Fibroblast of upper back skin (primary cell): ENCODE measurements at places on chromosomes 12 and 14.

DNA sequence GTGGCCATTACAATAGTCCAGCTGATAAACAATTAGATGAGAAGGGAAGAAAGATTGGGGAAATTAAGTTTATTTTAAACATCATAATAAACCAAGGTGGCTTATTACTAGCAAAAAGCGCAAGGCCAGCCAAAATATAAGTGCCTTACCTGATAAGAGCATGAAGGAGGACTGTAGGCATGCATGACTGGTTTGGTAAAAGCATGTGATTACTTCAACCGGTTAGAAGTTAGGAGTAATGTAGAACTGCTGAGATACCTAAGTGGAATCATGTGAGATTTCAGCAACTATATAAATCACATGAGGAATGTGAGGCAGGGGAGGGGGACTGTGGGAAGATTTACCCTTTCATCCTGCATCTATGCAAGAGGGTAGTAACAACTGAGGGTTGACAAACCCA lies 59.7 kb upstream of the CCDC196 start:
- DNase-seq = no peak

DNA sequence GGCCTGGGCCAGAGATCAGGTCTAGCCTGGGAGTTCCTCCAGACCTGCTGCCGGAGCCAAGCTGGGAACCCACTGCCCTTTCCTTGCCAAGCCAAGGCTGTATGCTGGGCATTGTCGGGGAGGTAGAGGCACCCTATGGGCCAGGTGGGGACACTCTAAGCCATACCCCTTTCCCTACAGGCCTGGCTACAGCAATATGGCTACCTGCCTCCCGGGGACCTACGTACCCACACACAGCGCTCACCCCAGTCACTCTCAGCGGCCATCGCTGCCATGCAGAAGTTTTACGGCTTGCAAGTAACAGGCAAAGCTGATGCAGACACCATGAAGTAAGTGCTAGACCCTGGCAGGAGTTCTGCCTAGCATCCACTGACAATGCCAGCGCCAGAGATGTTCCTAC lies 4.9 kb downstream of the MMP14 start:
- DNase-seq = no peak

- DNase-seq = no peak
Observed at GRCh38 chr12:72273851-72274351, 1.7 kb downstream of the TRHDE start.

DNA sequence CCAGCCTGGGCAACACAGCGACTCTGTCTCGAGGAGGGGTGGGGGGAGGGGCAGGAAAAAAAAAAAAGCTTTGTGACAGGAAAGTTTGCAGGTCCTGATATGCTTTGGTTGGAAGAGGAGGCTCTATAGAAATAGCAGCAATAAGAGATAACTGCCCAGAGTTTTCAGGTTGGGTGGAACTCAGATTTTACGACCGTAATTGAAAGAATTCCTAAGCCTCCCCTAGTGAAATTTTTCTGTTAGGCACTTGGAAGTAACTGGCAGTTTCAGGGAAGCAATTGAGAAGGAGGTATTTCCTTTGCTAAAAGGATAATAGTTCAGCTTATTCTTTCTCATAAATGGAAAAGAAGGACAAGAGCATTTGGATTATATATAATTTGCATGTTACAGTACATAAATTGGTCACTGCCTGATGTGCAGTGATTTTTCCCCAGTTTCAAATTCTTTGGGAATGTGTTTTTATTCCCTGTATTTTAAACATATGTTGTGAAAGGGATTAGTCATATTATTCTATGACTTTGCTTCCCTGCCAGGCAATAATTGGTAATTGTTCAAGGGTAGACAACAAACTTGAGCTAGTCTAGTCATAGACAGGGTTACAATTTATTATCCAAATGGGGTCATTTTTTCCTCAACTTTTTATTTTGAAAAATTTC lies 452.8 kb downstream of the AEBP2 start:
- DNase-seq = peak; percentile 70

DNA sequence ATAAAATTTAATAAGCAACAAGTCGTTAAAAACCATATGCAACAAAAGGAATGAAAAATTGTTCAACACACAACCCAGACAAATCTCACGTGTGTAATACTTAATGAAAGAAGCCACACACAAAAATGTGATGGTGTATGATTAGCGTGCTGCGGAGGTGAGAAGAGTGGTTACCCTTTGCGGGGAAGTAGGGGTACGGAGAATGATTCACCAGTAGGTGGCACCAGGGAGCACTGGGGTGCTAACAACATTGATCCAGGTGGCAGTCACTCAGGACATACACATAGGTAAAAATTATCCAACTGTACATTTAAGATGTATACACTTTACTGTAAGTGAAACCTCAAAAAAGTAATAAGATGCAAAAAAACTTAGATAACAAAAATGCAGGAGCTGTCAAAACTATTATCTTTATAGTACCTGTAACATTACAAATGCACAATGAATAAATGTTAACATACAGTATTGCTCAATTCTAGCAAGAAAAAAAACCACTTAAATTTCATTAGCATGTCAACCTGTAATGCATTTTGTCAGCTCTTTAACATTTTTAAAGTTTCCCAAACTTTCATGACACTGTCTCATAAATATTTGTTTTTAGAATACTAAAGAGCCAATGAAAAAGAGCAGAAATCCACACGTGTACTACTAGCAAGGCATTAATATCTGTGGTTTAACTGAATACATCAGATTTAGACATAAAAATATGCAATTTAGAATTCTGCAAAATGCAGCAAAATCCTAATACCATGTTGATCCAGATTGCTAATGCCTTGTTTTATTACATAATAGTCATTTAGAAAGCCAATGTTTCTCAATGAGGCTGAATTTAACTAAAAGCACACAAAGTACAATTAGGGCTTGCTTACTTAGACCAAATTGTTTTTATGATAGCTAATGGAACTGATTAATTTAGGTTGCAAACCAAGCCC lies 46.7 kb downstream of the TMCC3 start:
- no peak for DNase-seq

DNA sequence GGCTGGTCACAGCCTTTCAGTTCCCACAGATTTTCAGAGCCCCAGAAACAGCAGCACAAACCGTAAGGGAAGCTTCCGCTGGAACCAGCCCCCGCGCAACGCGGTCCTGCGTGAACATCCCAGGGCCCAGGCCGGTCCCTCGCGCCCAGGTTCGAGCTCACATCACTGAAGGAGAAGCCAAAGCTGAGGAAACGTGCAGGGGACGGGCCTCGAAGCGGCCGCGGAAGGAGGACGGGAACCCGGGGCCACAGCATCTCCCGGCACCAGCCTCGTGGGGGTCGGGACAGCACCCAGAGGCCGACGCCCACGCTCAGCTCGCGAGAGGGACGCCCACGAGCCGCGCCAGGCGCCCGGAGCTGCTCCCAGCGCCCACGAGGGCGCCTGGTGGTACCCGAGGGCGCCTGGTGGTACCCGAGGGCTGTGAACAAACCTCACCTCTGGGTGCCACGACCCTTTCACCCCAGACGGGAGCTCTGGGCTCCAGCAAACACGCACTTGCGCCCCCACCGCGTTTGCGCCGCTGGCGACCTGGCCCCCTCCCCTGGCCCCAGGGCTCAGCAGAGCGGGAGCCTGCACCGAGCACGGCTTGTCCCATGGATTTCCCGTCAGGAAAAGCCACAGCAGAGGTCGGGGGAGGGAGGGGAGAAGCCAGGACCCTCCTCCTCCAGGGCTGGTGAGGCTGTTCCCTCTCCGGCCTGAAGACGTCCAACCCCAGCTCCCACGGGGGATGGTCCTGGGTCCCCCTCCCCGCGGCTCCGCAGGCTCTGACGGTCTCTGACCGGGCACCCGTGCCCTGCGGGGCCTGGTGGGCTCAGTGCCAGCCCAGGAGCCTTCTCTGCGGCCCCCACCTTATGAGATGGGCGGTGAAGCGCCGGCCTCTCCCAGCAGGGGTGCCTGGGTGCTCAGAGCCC lies 6.9 kb downstream of the LRCOL1 start:
- no peak for DNase-seq

- peak; percentile 86 for DNase-seq
Observed at GRCh38 chr12:57127726-57128518, at the start of gene LRP1. TSS of gene LRP1 (plus strand) at chr12:57128483. CDS start at chr12:57128965, 482 bp downstream.

- no peak for DNase-seq
Observed at GRCh38 chr12:5882511-5883190, 62.4 kb downstream of the ANO2 start.

DNA sequence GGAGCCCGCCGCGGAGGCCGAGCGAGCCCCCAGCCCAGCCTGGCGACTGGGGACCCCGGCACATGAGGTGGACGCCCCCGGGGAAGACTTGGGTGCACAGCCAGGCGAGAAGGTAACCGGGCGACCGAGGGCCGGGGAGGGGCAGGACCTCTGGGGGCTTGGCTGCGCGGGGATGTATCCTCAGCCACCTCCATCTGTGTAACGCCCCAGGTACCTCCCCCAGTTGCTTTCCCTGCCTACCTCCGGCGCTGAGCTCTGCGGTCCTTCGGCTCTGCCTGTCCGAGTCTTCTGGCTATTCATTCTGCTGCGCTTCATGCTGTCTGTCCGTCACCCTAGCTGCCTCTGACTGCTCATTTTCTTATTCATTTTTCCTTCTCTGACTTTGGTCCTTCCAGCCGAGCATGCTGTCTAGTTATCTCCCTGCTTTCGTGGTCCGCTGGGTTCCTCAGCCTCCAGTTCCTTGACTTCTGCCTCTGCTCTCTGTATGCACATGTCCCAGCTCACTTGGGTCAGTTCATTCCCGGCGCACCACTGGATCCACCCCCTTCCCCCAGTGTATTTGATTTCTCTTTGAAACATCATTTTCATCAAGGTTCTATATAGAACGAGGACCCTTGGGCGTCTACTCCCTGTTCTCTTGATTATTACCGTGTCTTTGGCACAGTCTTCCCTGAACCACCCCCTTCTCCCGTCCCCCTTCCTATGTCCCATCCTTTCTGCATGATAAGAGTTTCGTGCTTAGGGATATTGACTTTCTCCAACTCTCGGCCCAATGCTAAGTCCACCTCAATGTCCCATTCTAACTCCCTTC lies 612 bp downstream of the PHC1 start:
- peak; percentile 37 for DNase-seq

DNA sequence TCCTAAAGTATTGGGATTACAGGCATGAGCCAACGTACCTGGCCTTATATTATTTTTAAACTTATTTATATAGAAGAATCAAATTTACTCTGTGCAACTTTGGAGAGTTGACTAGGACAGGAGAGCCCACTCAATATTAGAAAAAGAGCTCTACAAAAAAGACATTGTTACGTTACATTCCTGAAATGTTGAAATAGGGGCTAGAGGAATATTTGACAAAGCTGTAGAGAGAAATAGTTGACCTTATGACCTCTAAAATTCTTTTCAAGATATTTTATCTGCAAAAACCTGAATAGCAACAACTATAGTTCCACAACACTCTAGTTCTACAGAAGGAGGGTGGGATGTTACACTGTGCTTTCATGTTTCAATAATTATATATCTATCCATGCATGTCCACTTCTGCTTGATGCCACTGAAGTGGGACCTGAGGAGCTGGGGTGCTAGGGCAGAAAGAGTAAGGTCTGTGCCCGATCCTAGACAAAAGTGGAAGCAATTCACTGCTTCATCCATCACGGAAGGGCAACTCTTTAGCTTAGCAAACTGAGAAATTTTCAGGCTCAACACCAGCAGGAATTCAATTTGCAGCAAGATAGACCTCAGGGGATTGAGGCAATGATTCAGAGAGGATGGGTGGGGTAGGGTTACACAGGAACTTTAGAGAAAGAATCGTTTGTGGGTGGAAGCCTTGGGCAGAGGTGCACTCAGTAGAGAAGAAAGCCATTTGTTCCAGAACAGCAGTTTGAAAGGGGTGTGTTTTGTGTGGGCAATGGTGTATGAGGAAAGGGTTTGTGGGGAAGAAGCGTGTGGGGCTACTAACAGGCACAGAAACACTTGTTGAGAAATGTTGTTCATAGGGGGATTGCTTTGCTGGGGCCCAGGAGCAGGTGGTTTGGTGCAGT lies 16.0 kb upstream of the RNASE10 start:
- DNase-seq = peak; percentile 26

GRCh38 chr14:103288076-103288766 lies 45.8 kb upstream of the EIF5 start:
- no peak for DNase-seq

GRCh38 chr12:70400124-70400523 lies 34.0 kb downstream of the KCNMB4 start:
- no peak for DNase-seq

GRCh38 chr12:107032266-107032665 lies 45.3 kb upstream of the MTERF2 start:
- DNase-seq = no peak

DNA sequence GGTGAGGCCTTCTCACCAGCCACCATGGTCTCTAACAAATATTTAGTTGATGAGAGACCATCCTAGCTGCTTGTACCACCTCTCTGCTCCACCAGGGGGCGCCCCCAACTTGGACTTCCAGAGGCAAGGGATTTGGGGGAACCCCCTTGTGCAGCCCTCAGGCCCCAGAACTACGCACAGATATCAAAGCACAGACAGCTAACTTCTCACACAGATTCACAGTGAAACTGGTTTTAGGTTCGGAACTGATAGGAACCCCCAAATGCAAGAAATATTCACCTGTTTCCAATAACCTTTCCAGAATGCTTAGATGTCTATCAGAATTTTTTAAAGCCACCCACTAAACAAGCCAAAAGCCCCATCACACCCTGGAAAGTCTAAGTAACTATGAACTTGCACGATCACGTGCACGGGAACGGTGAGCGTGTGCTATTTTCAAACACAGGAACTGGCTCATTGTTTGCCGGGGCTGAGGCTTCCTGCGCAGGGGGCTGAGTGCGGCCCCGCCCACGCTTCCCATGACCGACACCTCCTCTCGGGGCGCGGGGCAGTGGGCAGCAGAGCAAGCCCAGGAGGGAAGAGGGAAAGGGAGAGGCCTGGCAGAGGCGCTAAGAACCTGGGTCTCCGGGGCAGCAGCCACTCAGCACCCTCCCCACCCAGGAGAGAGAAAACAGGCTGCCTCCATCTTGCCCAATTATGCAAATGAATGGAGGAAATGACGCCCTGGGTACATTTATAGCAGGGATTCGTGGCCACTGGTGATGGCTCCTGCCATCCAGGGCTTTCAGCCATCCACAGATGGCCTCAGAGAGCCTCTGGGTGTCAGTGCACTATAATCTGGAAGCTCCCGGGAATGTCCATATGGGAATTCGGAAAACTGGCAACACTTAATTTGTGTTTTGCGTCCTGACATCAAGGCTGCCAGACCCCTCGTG lies 79.4 kb upstream of the GPR68 start:
- DNase-seq = peak; percentile 48

GRCh38 chr12:79414252-79414651 lies 276.5 kb downstream of the PAWR start:
- DNase-seq = no peak

DNA sequence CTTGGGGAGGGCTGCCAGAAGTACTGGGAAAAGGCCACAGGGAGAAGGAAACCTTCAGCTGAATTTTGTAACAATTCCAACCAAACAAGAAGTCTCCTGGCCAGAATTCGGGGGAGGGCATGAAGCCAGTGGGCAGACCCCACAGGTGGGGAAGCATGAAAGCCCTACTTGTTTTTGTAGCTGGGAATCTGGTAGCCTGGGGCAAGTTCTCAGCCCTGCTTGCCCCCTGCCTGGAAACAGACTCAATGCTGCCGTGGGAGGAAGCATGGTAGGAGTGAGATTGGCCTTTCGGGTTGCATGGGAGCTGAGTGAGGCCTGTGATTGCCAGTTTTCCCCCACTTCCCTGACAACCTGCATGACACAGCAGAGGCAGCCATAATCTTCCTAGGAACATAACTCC lies 259.2 kb upstream of the RMST start:
- no peak for DNase-seq
